Karpas-422 (cell line): ENCODE measurements at places on chromosomes 3 and 15. TPM values are rescaled to one million over a fixed set of nuclear protein-coding genes. Genes with fewer than 3 reads are reported as not detected.

TMEM212 gene
- not detected in 2 replicates for total RNA-seq

ZNF80 gene
- total RNA-seq = not detected in 2 replicates

PLXND1 gene
- 0.52 TPM in 1 of 2 replicates, not detected in the other for total RNA-seq

COL6A5 gene
- total RNA-seq = not detected in 2 replicates

PP2D1 gene
- total RNA-seq = not detected in 2 replicates

SLC12A1 gene
- not detected in 2 replicates for total RNA-seq

GTPBP8 gene
- total RNA-seq = 28.4 and 36.0 TPM in 2 replicates

SERINC4 gene
- total RNA-seq = not detected in 2 replicates

LTK gene
- total RNA-seq = 0.78 and 1.7 TPM in 2 replicates

TMEM158 gene
- not detected in 2 replicates for total RNA-seq

INO80 gene
- total RNA-seq = 20.3 and 31.4 TPM in 2 replicates

- no peaks in the 10 kb centered on the region for H3K27me3 ChIP-seq
- no peak for DNase-seq
- no peak overlapping the region for H3K27ac ChIP-seq
Observed at GRCh38 chr3:172066880-172067796, 27.8 kb downstream of the FNDC3B start.

DNA sequence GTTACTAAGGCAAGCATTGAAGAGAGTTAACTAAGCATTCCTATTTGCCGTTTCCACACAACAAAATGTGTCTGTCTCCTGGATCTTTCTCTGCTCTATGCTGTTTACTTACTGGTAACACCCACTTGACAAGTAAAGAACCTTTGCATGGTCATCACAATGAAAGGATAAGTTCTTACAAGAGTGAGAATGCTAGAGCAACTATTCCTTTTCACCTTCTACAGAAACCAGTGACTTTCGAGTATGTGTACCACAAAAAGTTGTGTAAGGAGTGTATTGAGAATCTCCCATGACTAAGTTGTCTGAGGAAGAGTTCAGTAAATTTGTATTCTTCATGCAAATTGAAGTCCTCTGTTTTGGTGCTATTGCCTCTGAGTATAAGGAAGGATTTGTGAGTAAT is 10.8 kb downstream of the TIPARP start:
- H3K4me3 ChIP-seq = 0 out of 2 replicates have a peak overlapping the region, but pooled peaks have one; percentile 11
- peaks cover 9% of the 10 kb centered on the region; the same call in 1 of the 2 replicates for H3K36me3 ChIP-seq
- no peak for DNase-seq
- H3K27ac ChIP-seq = peak overlapping the region; percentile 18
- peaks cover 84% of the 10 kb centered on the region for H3K4me1 ChIP-seq
- no peaks in the 10 kb centered on the region for H3K27me3 ChIP-seq

DNA sequence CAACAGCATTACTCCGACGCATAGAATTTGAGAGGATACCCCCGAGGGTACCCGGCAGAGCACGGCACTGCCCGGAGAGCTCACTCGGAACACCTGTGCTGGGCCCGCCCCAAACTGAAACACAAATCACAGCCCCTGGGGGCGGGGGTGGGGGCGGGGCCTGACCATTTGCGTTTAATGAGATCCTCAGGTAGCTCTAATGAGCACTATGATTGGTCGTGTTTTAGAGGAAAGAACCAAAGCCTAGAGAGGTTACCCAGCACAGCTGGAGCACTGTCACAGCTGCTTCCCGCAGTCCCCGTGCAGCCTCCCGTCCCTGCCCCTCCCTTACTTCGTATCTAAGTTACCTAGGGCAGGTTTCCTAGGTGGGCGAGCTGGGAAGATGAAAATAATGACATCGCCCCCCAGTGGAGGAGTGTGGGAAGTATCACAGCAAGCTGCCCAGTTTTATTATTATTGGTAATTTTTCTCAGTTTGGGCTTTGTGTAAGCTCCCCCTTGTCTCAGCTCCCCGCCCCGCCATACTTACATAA is 187.1 kb downstream of the PDE8A start:
- H3K4me3 ChIP-seq = no peak overlapping the region
- H3K36me3 ChIP-seq = no peaks in the 10 kb centered on the region
- DNase-seq = peak; percentile 63
- no peak overlapping the region for H3K27ac ChIP-seq
- H3K27me3 ChIP-seq = no peaks in the 10 kb centered on the region

- H3K4me3 ChIP-seq = no peak overlapping the region
- no peak for DNase-seq
- H3K27me3 ChIP-seq = no peaks in the 10 kb centered on the region
- H3K36me3 ChIP-seq = peaks cover 7% of the 10 kb centered on the region
- H3K27ac ChIP-seq = no peak overlapping the region
Observed at GRCh38 chr15:52344592-52344991, 49.0 kb upstream of the MYO5C start.

- no peaks in the 10 kb centered on the region for H3K36me3 ChIP-seq
- DNase-seq = no peak
- no peaks in the 10 kb centered on the region for H3K27me3 ChIP-seq
- H3K4me1 ChIP-seq = no peaks in the 10 kb centered on the region
- no peak overlapping the region for H3K27ac ChIP-seq
Observed at GRCh38 chr15:55230051-55230670, 33.4 kb upstream of the RSL24D1 start.

- no peak for DNase-seq
- H3K27me3 ChIP-seq = no peaks in the 10 kb centered on the region
- peaks cover 56% of the 10 kb centered on the region for H3K4me1 ChIP-seq
- H3K27ac ChIP-seq = 0 out of 2 replicates have a peak overlapping the region, but pooled peaks have one; percentile 24
- H3K4me3 ChIP-seq = no peak overlapping the region
- no peaks in the 10 kb centered on the region for H3K36me3 ChIP-seq
Observed at GRCh38 chr15:36959746-36960145, 140.6 kb downstream of the MEIS2 start.

- H3K36me3 ChIP-seq = no peaks in the 10 kb centered on the region
- H3K4me3 ChIP-seq = no peak overlapping the region
- H3K27ac ChIP-seq = no peak overlapping the region
- no peaks in the 10 kb centered on the region for H3K4me1 ChIP-seq
- no peaks in the 10 kb centered on the region for H3K27me3 ChIP-seq
Observed at GRCh38 chr3:85161544-85161943, 202.8 kb downstream of the CADM2 start.

DNA sequence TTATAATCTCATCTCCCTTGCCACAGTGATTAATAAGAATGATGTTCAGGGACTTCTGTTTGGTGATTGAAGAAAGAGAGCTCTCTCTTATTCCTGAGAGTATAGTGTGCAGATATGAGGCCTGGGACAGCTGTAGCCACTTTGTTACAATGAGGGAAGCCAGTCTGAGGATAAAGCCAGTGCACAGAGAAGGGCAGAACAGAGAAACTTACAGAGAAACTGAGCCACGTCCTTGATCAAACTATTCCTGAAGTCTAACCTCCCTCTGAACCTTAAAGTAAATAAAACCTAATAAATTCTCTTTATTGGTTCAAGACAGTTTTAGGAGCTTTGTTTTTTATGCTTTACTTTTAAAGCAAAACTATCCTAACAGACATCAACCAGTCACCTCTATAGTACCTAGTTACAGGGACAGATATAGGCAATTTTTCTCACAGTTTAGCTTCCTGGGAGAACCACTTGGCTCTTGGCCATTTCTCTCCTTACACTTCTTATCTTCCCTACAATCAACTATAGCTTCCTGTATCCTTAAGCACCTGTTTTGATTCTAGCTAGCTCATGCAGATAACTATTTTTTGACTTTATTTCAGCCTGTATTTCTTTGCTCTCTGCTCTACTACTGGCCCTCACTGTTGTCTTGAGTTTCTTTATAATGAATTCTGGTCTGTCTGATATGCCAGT is 284.4 kb downstream of the SHQ1 start:
- no peaks in the 10 kb centered on the region for H3K36me3 ChIP-seq
- H3K4me3 ChIP-seq = no peak overlapping the region
- 0 out of 2 replicates have a peak, but pooled peaks cover 3% of the 10 kb centered on the region for H3K27me3 ChIP-seq
- no peak for DNase-seq
- H3K4me1 ChIP-seq = no peaks in the 10 kb centered on the region
- no peak overlapping the region for H3K27ac ChIP-seq

- no peaks in the 10 kb centered on the region for H3K36me3 ChIP-seq
- no peak for DNase-seq
- no peak overlapping the region for H3K27ac ChIP-seq
- H3K4me3 ChIP-seq = no peak overlapping the region
- no peaks in the 10 kb centered on the region for H3K4me1 ChIP-seq
Observed at GRCh38 chr3:14623569-14624051, 28.0 kb upstream of the CCDC174 start.

DNA sequence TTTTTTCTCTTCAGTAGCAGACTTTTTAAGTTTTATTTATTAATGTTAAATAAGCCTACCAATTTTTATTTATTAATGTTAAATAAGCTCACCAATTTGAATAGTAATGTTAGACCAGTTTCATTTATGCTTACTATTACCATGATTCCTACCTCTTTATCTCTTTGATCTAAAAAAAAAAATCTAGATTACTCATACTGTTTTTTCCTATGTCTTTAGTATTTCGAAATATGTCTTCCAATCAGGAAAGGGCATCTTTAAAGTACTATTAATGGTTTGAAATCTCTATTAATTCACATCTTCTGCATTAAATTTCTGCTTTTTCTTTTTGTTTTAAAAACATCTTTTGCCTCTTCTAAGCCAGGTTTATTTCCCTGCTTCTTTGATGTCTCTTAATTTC is 27.5 kb upstream of the MAPKBP1 start:
- H3K27ac ChIP-seq = no peak overlapping the region
- H3K4me3 ChIP-seq = no peak overlapping the region
- peaks cover 13% of the 10 kb centered on the region for H3K4me1 ChIP-seq
- H3K27me3 ChIP-seq = no peaks in the 10 kb centered on the region

DNA sequence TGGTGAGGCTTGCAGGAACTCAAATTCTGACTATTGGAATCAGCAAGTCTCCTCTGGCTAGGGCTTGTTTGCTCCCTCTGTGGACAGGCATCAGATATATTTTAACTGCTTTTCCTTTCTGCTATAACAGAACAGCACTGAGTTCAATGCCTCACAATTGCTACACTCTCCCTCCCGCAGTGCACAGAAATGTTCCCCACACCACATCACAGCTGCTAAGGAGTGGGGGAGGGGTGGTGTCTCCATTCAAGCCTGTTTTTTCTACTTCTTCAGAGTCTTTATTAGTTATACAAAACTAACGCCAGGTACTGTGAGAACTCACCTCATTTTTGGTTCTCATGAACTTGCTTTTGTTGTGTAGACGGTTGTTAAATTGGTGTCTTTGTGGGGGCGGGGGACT is 68.5 kb downstream of the BCHE start:
- no peaks in the 10 kb centered on the region for H3K4me1 ChIP-seq
- DNase-seq = no peak
- no peaks in the 10 kb centered on the region for H3K27me3 ChIP-seq
- no peak overlapping the region for H3K4me3 ChIP-seq
- H3K27ac ChIP-seq = no peak overlapping the region

- H3K4me3 ChIP-seq = no peak overlapping the region
- H3K27ac ChIP-seq = no peak overlapping the region
- no peaks in the 10 kb centered on the region for H3K27me3 ChIP-seq
- H3K36me3 ChIP-seq = no peaks in the 10 kb centered on the region
- H3K4me1 ChIP-seq = peaks cover 5% of the 10 kb centered on the region; the same call in 1 of the 2 replicates
Observed at GRCh38 chr3:159186581-159186980, 384.7 kb downstream of the MFSD1 start.
